ENCODE measurements at places on chromosomes 16 and 17. TPM values are rescaled to one million over a fixed set of nuclear protein-coding genes. Genes with fewer than 3 reads are reported as not detected.
A peak's percentile ranks its signal among the peaks of the same experiment; 100 is the strongest.

The GAS2L2 gene
- 0.13 TPM for polyA plus RNA-seq

The NPTX1 gene
- 0.95 TPM for polyA plus RNA-seq

- peak; percentile 47 for DNase-seq
Observed at GRCh38 chr16:56013962-56014552, 138.9 kb upstream of the CES5A start.

The SOCS1 gene
- polyA plus RNA-seq: 4.8 TPM

The NHLRC4 gene
- polyA plus RNA-seq: 13.7 TPM
